ENCODE measurements at places on chromosomes 11 and 22.

DNA sequence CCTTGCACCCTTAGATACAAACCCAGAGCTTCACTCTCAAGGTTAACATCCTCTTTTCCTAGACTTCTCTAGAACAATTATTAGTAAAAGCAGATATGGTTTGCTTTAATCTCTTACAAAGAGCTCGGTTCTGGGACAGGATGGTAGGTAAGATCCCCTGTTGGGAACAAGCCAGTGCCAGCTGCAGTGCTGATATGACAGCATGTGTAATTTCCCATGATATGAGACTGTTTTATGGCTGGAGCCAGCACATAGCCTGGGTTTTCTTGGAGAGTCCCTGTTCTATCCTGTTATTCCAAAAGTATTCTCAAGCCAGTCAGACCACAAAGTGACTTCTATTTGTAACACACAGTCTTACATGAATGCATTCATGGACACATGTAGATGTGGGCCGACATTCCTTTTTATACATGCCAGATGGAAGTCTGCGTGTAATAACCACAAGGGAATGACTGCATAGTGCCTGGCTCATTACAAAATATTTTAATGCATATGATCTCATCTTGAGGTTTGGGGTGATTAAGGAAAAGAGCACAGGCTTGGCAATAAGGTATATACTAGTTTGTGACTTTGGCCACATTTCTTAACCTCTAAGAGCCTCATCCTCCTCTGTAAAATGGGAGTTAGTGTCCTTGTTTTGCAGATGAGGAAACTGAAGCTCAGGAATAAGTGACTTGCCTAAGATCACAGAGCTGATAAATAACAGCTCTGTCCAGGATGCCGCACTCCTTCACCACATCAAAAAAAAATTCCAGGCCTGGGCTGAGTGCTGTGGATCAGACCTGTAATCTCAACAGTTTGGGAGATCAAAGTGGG is 21.8 kb downstream of the CLMP start:
- DNase-seq, result no peak

GRCh38 chr11:6249770-6250555 is 9.7 kb upstream of the CCKBR start:
- no peak for DNase-seq

DNA sequence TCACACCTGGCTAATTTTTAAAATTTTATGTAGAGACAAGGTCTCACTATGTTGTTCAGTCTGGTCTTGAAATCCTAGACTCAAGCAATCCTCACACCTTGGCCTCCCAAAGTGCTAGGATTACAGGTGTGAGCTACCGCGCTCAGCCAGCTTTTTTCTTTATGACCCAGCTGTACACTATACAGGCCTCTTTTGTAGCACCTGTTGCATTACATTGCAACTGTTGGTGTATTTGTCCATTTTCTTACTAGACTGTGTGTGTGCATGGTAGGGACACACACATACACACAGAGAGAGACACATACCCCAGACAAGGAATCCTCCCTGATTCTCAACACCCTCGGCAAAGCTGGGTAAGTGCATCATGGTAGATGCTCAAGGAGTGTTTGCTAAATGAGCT is 61.7 kb downstream of the NAV2 start:
- DNase-seq, result no peak

DNA sequence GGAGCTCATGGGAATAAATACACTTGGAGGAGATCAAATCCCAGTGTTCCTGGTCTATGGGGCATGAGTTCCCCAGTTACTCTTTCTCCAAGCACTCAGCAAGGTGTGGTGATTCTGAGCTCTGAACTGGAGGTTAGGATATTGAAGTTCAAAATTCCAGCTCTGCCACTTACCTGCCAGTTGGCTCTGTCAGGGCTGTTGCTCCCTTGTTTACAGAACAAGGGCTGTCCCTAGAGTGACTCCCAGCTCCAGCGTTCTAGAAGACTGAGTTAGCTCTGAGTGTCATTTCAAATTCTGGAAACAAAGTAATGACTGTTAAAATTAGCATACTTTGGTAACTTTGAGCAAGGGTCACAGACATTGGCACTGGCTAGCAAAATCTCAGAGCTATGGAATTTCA is 69.7 kb upstream of the ZBED5 start:
- no peak for DNase-seq

GRCh38 chr22:22196018-22196533 is 48.5 kb upstream of the VPREB1 start:
- no peak for DNase-seq

Data from stimulated activated CD8-positive, alpha-beta memory T cell treated with anti-CD3 and anti-CD28 coated beads, Interleukin-7, amount 100 ng/mL, for 1 hour (primary cell).